ENCODE measurements at places on chromosomes 16 and 17.

DNA sequence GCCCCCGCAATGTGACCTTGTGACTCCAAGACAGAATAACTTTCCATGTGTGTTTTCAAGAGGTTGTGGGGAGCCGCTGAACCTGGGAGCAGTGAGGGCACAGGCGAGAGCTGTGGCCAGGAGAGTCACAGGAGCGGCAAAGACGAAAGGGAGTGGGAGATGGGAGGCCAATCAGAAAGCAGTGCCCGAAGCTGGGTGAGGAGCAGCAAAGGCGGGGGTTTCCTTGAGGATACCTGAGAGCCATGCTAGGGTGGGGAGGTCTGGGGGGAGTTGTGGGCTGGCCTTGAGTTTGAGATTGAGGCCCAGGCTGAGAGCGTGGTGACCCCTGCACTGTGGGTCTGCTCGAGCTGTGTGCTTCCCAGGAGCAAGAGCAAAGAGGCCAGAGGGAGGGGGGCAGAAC is 23.2 kb upstream of the NPTX1 start:
- no peak for DNase-seq

GRCh38 chr17:60968266-60968665 is 290.6 kb downstream of the BCAS3 start:
- no peak for DNase-seq

DNA sequence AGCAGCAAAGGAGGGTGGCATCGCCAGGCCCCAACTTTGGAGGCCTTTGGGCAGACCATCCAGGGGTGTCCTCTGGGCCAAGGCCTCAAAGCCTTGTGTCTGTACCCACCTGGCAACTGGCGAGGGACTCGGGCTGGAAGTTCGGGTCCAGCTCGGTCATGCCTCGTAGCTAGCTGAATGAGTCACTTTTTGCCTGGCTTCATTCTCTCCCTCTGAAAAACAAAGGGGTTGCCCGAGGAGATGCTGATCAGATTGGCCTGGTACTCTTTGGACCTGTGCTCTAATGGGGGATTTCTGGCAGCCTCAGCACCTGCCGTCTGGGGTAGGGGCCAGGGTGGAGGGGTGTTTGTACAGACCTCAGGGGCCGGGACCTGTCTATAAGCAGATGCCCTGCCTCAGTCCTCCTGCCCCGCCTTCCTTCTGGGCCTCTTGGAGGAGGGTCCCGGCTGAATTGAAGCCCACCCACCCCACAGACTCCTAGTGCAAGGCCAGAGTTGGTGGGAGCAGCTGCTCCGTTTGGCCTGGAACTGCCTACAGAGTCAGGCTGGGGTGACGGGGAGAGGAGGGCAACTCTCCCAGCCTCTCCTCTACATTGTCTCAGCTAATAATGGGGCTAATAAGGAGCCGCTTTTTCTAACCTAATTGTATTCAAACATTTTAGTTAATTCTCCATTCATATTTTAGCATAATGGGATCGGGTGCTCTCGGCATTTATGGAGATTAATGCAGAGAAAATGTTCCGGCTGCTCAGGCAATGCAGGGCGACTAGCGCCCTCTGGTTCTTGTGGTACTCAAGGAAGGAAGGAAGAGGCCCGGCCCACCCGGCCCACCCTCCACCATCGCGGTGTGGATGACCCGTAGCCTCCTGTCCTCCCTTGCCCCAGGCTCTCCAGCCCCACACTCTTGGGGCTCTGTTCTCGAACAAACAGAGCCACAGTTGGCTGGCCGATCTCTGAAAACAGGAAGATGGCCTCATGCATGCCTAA is 21.4 kb upstream of the ABCC3 start:
- DNase-seq = peak; percentile 51

GRCh38 chr17:44604768-44605485 is 47.6 kb downstream of the FZD2 start:
- DNase-seq = no peak

GRCh38 chr17:35934760-35935159 is 4.2 kb upstream of the RDM1 start:
- no peak for DNase-seq

DNA sequence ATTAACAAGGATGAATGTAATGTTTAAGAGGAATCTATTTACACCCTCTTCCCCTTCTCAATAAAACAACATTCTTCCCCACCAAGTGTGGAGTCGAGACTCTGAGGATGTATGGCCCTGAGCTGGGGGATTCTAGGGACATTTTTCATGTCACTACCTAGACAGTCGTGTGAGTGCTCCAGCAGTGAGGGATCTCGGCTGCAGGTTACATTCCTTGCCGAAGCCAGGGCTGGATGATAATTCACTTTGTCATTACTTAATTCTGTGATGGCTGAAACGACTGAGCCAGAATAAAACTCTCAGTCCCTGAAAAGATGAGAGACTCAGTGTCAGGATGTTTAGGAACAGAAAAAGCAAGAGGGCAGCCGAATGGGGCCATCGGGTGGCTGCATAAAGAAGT is 106.9 kb upstream of the HSBP1 start:
- no peak for DNase-seq

DNA sequence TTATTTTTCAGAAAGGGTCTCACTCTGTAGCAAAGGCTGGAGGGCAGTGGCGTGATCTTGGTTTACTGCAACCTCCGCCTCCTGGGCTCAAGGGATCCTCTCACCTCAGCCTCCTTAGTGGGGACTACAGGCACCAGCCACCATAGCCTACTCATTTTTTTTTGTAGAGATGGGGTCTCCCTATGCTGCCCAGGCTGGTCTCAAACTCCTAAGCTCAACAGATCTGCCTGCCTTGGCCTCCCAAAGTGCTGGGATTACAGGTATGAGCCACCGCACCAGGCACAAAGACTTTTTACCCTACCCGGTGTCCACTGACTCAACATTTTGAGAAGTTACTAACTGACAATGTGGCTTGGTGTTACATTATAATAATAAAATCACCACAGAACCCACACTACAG is 7.2 kb downstream of the GRB2 start:
- DNase-seq = no peak

GRCh38 chr16:20327444-20328041 is at the start of gene GP2:
Gene GP2, minus strand, starts transcription at chr16:20327513. Its CDS starts 1,082 bp downstream, at chr16:20326431.
- no peak for DNase-seq

DNA sequence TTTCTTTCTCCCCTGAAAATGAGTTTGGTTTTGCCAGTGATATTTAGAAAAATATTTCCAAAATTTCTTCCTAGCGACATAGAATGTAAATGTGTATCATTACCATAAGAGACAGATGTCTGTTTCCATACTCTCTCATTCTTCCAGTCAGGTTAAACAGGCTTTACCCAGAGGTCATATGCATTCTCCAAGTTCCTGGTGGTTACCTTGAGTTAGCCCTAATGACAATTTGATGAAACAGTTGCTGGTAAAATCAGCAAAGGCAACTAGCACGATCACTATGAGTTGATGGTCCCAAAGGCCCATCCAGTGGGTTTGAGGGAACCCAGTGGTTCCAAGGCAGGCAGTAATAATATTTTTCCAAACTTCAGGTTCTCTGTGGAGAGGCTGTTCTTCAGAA is 103.6 kb upstream of the TBX2 start:
- no peak for DNase-seq

DNA sequence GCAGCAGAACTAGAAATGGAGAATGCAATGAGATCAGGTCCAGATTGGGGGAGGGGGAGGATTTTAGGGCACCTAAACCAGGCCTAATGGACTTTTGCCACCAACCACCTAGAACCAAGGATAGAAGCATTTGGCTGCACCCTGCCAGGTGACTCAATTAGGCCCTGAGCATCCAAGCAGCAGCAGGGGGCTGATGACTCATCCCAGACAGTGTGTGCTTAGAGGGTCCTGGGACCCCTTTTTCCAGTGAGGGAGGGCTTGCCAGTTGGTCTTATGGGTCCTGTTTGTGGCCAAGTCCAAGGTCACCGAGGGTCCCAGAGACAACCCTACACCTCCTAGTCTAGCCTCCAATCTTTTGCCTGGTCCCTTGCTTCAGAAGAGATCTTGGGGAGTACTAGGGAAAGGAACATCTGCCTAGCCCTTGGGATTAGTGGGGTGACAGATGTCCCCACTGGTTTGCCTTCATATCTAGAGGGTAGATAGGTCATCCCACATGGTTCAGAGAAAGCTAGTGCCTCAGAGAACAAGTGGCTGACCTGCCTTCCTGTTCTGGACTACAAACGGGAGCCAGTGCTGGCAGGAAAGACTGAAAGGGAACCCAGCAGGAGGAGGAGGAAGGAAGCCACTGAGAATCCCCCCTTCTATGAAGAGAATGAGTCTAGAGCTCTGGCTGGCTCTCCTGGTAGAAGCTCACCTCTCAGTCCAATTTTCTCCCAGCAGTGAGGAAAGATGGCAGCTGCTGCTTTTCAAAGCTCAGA is 1.6 kb upstream of the TBKBP1 start:
- DNase-seq = no peak

- no peak for DNase-seq
Measured at GRCh38 chr17:77746393-77746792, 212.1 kb upstream of the TNRC6C start.

DNA sequence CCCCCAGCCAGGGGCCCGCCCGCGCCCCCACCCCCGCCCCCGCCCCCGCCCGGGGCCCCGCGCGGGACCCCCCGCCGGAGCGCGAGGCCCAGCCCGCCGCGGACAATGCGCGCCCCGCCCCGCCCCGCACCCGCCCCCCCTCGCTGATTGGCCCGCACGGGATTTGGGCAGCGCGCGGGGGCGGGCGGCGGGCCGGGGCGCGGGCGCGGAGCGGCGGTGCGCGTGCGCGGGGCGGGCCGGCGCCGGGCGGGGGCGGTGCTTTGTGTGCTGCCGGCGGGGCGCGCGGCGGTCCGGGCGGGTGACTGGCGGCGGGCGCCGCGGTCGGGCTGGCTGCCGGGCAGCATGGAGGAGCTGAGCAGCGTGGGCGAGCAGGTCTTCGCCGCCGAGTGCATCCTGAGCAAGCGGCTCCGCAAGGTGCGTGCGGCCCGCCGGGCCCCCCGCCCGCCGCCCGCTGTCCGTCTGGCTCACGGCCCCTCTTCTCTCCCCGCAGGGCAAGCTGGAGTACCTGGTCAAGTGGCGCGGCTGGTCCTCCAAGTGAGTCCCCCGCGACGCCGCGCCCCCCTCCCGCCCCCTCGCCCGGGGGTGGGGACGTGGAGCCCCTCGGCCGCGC is at the start of gene CBX2:
Gene CBX2, plus strand, starts transcription at position 255 of the 610 bp plus-strand sequence. Its CDS starts 88 bp downstream, at position 343.
- peak; percentile 91 for DNase-seq

GRCh38 chr17:42431758-42432161 is 8.7 kb upstream of the CAVIN1 start:
- no peak for DNase-seq

DNA sequence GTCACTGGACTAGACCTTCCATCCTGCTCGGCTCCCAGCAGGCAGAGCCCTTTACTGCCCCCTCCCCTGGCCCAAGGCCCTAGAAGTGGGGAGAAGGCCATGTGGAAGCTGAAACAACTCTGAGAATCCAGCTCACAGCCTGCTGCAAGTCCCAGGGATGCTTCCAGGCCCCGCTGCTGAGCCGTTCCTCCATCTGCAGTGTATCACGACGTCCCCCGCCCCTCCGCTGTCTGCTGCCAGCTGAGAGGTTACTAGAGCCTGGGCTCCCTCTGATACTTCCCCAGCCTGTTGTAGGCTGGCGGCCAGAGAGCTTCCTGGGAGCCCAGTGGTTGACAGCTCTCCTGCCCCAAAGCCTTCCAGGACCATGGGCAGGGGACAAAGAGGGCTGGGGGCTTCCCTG is 118.2 kb downstream of the MGAT5B start:
- DNase-seq = no peak

DNA sequence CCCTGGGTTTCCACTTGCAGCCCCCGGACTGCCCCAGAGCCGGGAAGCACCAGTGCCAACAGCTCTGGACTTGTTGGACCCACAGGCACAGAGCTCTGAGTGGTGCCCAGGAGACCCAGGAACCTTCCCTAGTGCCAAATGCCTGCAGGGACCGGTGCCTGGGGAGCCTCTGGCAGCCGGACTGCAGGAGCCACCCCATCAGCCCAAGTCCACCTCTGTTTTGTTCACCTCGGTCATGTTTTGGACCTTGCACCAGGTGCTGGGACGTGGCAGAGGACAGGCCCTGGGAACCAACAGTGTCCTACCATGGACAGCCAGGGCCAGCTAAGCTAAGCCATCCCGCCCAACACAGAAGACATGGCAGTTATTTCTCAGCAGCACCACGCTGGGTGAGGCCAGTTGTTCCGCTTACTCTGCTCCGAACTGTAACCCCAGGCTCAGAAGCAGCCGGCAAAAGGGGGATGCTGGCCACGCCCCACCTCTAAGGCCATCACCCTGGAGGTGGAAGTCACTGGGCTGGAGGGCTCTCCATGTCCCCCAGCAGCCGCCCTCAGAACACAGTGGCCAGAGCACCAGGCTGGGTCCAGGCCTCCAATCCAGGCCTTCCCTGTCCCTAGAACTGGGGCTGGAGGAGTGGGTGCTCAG is 79.8 kb downstream of the AMFR start:
- DNase-seq = no peak

DNA sequence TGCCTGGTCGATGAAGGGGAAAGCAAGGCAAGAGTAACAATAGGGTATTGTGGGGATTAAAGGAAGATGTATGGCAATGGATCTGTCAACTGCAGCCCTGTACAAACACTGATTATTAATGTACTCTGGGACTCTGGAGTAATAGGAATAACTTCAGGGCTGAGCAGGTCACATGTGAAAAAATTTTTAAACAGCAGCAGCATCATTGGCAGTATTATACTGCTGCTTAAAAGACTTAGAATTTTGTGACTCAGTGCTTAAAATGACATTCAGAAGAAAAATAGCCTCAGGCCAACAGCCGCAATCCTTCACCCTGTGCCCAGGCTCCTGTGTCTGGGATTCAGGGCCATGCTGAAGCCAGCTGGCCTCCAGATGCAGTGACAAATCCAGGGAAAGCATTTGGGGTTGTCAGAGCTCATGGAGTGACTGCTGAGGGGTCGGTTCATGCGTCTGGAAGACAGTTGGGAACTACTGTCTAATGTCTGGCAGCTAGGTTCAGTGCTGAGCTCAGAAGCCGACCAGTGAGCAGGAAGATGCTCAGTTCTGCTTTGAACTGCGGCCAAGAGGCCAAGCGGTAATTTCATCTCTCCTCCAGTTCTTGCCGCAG is 22.2 kb downstream of the TEX2 start:
- peak; percentile 41 for DNase-seq

GRCh38 chr17:8126491-8127066 is 2.7 kb upstream of the HES7 start:
- peak; percentile 70 for DNase-seq

GRCh38 chr16:75073545-75074303 is 42.9 kb downstream of the LDHD start:
- peak; percentile 68 for DNase-seq

DNA sequence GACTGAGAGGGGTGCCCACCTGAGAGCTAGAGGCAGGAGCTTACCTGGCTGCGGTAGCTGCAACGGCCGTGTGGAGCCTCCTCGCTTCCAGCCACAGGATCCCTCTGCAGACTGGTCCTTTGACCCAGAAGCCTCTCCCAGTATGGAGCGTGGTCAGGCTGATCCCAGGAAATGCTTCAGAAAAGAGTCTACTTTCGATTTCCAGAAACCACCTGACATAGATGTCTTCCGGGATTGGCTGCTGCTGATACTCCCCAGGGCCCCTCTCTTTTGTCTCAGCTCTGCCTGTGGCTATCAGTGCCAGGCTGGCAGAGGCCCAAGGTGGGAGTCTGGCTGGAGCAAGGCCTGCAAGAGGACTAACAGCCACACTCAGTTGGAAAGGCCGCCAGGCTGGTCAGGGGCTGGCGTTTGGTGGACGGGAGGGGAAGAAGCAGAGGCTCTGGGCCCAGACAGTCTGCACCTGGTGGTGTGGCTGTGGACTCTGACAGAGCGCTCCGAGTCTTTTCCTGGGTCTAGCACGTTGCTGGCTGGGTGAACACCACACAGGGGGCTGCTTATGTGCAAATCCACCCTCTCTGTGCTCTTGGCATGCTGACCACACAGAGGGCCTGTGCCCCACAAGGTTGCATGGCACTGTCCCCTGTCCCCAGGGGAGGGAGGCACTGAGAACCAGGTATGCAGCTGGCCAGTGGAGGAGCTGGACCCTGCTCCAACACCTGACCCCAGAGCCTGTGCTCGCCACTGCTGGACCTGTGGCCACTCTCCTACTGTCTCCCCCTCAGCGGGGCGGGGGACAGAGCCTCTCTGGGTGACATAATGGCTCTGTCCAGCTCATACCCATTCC is at the start of gene LGALS3BP:
Gene LGALS3BP, minus strand, starts transcription at position 144 of the 844 bp plus-strand sequence. CDS start 2,732 bp downstream, outside the sequence.
- DNase-seq = peak; percentile 62
